ENCODE measurements at places on chromosomes 4 and X.

DNA sequence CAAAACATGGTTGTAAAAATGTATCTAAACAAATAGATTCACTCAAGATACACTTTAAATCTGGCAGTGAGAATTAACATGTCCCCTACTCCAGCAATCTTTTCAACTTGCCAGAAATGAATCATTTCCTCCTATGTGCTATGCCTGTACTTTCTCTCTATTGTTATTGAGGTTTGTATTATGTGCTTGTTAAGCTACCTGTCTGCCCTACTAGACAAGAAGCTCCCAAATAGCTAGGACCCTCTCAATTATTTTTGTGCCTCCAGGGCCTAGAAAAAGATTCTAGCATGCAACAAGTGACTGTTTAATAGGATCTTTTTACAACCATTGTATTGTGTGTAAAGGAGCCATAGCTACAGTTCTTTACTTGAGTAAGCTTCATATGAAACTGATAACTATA, 3.5 kb upstream of the SAP30 start:
- no peak for DNase-seq

GRCh38 chr4:79820427-79820826, 252.6 kb downstream of the ANTXR2 start:
- DNase-seq: no peak

- DNase-seq: no peak
Observed at GRCh38 chr4:18529482-18529881, 507.9 kb upstream of the LCORL start.

DNA sequence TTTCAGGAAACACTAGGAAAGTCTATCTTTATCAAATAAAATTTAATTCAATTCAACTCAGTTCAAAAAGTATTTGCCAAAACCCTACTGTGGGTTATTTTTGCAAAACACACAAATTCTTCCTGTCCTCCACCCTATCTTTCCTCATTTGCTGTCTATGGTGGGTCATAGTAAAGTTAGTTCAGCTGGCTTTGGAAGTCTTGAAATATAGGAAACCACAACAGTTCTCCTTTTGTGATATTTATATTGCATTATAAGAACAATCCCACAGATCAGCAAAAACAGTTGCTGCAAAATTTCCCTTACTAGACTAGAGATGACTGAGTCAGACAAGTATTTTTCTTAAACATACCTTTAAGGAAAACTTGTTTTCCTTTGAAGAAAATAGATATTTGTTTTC, 22.2 kb downstream of the CYBB start:
- no peak for DNase-seq

GRCh38 chr4:48244665-48245064, 25.0 kb downstream of the TEC start:
- no peak for DNase-seq

DNA sequence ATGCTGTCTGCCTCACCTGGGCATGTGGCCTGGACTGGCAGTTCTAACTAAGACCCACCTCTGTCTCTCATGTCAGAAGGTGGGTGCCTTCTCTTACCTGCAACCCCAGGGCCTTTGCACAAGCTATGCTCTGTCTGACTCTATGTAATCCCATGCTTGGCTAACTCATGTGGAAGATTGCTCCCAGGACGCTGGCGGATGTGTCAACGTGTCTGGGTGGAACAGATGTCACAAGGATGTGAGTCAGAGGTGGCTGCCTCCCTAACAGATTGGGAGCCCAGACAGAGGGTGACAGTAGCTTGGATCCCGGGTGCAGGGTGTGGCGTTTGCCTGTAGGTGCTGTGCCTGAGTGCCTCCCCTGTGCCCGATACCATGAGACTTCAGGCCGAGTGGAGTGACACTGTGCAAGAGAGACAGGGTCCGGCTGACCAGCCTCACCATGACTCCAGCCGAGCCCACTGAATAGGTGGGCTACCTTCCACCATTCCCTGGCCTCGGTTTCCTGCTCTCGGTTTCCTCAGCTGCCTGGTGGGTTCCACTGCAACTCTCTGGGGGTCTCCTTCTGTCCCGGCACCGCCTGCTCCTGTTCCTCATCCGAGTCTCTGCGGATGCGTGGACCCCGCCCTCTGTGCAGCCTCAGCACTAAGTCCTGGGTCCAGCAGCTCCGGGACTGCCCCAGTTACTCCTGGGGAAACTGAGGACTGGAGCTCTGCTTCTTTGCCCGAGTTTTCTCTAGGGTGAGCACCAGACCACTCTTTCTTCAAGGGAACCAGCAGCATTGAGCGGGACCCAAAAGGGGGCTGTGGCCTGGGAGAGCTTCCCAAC, 11.0 kb downstream of the SH3BP2 start:
- DNase-seq: peak; percentile 77

- DNase-seq: no peak
Observed at GRCh38 chr4:84159762-84160161, 339.3 kb downstream of the NKX6-1 start.

DNA sequence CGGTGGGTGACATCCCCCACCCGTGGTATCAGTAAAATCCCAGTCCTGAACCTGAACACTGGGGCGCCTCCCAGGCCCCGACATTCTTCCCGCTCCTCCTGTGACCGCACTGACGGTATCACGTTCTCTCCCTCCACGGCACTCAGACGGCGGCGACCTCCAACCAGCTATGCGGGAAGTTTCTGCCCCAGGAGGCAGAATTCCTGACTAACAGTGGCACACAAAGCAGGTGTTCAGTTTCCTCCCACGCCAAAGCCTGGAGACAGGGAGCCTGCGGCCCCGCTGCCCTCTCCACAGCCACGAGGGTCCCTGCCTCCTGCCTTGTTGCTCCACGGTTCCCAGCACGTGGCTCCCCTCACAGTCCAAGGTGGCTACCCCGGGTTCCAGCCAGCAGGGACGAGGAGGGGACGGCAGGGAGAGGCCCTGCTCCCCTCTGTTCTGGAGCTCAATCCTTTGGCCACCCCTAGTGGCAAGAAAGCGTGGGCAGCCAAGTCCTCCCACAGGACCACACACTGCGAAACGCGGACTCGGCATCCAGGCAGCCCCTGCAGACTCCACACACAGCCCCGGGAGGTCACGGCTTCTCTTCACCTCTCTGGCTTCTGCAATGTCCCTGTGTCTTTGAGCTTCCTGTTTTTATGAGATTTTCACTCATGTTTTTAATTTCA, 15.2 kb downstream of the CTBP1 start:
- DNase-seq: no peak

GRCh38 chr4:120018786-120019185, 47.9 kb downstream of the MAD2L1 start:
- no peak for DNase-seq

- no peak for DNase-seq
Observed at GRCh38 chr4:86034616-86035015, 325.2 kb downstream of the MAPK10 start.

- DNase-seq: no peak
Observed at GRCh38 chr4:141388481-141388880, 167.8 kb downstream of the ZNF330 start.

DNA sequence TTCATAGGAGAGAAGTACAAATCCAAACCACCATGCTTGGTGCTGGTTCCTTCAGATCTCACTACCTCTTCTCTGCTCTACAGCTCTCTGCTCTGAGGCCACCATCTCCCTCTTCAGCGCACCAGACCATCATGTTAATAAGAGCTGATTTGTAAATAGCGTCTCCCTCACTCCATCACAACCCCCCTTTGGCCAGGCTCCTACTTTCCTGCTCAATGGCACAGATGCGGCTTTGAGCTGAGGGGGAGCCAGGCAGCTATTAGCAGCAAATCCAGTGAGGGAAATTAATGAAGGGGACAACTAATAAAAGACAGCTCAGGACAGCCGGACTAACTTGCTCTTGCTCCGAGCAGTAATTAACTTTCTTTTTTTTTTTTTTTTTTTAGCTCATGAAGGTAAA, 13.1 kb downstream of the NEUROG2 start:
- DNase-seq: no peak

GRCh38 chr4:140252141-140252741, 98.3 kb upstream of the MAML3 start:
- DNase-seq: no peak

DNA sequence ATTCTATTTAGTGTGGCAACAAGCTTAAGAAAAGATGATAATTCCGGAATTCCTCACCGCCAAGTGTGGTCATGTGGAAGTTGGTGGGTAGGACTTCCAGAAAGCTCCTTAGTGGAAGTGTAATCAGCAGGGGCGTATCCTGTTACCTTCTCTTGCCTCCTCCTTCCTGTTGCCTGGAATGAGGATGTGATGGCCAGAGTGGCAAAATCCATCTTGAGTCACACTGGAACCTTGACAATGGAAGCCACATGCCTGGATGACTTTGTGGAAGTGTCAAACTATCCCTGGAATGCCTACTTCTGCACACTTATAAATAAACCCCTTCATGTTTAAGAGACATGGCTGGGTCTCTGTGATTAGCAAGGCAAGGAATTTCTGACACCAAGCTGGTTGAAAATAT, 191.0 kb downstream of the PRDM5 start:
- DNase-seq: no peak
